ENCODE measurements at places on chromosomes 7 and 10.

DNA sequence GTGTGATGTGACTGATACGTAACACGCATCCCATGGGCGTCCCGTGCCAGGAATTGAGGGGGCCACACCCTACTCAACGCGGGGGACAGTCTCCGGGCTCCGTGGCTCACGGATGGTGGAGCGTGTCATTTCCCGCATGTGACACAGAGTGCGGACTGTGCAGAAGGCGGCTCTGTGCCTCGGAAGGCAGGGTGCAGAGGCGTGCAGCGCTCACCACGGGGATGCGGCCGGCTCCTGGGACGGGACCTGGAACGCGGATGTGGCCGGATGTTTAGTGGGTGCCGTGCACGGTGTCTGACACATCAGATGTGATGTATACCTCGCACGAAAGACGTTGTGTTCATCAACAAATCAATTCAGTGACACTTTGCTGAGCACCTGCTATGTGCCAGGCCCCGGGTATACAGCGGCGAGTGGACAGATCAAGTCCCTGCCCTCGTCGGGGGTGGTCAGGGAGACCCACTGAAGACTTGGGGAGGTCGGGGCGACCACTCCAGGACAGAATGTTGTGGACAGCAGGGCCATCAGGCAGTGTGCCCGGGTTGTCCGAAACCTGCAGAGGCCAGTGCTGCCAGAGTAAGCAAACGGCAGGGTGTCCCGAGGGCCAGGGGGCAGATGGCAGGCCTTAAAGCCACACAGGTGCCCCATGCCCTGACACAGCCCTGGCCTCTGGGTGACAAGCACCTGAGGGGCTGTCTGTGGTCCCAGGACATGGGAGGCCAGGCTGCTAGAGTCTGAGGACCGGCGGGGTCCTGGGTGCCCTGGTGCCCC, 38.1 kb downstream of the MICALL2 start:
- no peak for DNase-seq

DNA sequence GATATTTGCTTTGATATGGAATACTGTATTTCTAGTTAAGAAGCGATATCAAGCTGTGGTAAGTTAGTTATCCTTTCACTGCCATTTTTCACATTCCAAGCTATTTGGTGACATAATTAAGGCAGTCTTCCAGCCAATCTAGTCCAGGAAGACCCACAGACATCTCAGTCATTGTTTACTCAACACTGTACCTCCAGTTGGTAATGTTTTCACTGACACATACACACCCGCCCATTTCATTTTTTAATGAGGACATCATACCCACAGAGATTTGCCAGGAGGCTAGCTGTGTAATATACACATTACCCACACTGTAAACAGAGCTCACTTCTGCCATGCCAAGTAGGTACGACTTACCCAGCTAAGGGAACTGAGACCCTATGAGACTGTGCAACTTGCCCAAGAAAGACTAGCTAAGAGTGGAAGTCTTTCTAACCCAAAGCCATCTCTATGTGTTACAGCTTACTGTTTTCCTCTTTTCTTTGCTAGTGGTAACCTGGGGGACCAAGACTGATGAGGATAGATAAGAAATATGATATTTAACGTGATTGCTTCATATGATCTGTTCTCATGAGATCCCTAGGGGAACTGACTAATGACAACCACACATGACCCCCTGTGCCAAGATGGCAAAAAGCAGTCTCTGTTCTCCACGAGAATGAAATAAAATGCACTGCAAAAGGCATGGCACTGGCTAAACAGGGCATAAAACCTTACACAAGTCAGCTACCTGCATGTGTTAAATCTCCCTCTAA, 179.0 kb downstream of the DGKI start:
- DNase-seq, result no peak

DNA sequence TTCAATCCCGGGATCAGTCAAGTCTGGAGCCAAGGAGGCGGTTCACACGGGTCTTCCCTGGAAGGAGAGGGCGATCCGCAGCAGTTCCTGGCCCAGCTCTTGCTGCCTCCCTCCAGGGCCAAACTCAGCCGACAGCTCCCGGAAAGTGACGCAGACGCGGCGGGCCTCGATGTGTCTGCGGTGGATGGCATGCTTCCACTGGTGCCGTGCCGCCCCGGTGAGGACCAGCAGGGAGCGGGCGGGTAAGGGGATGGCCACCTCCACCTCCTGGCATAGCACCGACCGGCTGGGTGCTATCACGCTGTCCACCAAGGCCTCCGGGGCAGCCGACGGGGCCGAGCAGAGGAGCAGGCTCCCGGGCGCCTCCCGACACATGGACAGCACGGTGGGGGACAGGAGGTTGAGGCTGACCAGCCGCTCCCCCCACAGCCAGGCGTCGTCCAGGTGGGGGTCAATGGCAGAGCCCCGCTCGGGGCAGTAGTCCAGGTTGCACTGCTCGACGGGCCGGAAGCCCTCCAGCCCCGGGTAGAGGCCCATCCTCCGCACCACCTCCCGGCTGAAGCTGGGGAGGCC, 7.2 kb downstream of the ALKBH4 start:
- DNase-seq, result no peak

- DNase-seq, result no peak
These were observed 14.5 kb upstream of the ZNF282 start for GRCh38 chr7:149180722-149181449.

DNA sequence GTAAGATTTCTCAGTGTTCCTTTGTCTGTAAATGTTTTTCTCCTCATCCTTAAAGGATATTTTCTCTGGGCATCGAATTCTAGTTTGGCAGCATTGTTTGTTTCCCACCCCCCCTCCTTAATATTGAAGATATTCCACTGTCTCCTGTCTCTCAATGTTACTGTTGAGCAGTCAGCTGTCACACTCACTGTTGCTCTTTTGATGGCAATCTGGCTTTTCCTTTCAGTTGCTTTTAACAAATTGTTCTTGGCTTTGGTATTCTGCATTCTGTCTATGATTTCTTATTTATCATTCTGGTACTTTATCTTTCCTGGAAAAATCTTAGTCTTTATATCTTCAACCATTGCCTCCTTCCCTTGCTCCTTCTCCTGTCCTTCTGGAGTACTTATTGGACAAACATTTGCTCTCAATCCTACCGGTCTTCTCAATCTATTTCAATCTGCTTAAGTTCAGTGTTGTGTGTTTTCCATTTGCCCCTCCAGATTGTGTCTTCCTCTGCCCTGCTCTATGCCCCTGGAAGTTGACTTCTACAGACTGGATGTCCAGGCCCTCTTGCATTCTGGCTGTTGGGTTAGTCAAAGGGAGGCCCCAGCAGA, 9.3 kb upstream of the GTPBP4 start:
- no peak for DNase-seq

DNA sequence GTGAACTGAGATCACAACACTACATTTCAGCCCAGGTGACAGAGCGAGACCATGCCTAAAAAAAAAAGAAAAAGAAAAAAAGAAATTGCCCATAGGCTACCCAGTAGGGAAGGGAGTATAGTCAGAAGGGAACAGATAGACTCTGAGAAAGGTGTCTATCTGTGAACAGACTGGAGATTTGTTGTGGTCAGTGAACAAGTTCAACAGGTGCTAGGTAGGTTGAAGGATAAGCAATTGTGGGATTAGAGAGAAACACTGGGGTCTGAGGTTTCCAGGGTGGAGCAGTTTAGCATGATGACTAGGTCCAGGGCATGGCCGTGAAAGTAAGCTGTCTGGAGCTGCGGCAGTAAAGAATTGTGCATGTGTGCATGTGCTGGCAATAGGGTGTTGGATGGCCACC, 6.9 kb downstream of the LRGUK start:
- DNase-seq, result no peak

GRCh38 chr10:317271-317769, 182.1 kb downstream of the ZMYND11 start:
- DNase-seq, result no peak

DNA sequence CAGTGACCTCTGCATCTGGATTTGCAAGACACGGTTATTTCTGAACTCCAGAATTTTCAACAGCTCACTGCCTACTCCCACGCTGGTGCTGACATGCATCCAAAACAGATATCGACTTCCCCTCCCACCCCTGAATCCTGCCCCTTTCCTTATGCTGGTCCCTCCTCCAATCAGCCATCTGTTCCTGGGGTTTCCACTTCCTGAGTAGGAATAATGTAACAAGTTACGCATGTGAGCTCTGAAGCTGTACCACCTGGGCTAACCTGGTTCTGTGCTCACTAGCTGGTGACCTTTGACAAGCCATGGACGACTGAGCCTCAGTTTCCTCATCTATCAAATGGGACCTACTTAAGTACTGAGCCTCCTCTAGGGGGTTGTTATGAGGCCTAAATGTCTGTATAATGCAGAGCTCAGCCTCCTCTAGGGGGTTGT, 1.7 kb upstream of the NCAPG2 start:
- DNase-seq, result no peak

DNA sequence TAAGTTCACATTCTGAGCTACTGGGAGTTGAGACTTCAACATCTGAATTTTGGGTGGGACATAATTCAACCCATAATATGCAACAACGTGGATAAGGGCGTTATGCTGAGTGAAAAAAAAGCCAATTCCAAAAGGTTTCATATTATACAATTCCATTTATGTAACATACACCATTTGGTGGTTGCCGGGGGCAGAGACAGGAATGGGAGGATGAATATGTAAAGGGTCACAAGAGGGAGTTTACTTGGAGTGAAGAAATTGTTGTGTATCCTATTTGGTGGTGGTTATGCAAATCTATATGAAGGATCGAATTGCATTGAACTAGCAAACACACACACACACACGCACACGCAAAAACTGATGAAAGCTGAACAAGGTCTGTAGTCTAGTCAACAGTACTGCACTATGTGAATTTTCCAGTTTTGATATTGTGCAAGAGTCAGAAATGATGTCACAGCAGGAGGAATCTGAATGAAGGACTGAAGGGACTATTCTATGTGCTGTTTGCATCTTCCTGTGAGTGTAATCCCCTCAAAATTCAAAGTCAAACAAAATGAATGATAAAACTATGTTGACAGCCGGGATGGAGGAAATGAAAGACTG, 249.2 kb upstream of the HABP2 start:
- no peak for DNase-seq

DNA sequence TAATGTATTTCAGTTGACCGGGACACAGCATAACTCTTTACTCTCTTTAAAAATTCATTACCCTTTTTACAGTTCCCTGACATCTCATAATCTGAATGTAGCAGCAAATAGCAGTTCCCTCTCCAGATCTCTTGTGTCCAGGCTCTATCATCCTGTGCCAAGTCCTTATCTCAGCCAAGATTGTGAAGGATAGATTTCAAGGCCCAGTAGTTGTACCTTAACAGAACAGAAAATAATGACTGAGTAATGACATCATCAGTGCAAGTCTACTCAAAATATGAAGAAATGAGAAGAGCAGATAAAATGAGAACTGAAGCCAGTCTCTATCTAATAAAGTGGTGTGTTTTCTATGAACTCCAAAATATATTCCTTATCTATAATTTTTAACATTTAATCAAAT, 92.6 kb downstream of the TFEC start:
- DNase-seq, result no peak

GRCh38 chr7:69683002-69683401, 84.7 kb downstream of the AUTS2 start:
- peak; percentile 49 for DNase-seq

DNA sequence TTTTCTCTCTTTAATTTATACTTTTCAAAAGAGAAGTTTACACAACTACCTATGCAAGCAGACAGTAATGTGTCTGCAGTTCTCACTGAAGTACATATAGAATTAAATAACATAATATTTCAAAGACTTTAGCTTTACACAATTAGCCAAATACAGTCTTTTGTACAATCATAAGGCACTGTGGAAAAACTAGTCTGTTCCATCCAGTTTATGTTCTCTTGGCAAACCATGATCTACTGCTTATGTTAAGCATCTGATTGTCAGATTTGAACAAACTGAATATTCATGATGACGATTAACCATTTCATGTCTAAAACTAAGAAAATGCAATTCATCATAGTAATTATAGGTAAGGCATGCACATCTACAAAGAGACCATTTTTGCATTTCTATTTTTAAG, 842 bp downstream of the SEMA3A start:
- DNase-seq, result no peak

DNA sequence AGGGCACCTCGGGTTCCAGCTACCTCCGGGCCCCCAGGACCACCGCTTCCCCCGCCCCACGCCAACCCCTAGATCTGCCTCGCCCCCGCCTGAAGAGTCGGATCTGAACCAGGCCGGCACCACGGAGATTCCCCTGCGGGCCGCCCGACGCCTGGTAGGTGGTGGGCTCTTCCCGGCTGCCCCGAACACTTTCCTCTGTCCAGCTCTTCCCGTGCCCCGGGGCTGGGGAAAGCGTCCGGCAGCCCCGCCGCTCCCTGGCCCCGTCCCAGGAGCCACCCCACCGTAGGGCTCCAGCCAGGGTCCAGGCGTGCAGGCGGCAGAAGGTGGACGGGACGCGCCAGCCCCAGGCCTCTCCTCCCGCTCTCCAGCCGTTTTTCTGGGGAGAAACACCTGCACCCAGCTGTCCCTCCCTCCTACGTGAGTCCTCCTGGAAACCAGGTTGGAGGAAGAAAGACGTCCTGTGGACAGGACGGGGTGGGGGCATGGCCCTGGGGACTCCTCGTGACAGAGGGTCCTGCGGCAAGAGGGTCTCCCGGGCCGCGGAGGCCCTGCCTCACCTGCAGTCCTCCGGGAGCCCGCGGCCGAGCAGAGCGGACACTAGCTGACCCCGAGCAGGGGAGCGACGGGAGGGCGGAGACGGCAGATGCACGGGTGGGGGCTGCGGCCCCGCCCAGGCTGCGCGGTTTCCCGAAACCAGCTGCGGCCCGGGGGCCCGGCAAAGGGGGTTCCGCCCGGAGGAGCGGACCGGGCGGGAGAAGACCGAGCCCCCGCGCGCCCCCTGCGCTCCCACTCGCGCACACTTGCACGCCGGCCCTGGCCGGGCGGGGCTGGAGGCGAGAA, at the start of gene TMEM176B:
TSS of gene TMEM176B (minus strand) at position 624 of the 840 bp plus-strand sequence. CDS start 3,795 bp downstream, outside the sequence.
- no peak for DNase-seq

GRCh38 chr10:62492012-62492869, 118.1 kb downstream of the ZNF365 start:
- no peak for DNase-seq

DNA sequence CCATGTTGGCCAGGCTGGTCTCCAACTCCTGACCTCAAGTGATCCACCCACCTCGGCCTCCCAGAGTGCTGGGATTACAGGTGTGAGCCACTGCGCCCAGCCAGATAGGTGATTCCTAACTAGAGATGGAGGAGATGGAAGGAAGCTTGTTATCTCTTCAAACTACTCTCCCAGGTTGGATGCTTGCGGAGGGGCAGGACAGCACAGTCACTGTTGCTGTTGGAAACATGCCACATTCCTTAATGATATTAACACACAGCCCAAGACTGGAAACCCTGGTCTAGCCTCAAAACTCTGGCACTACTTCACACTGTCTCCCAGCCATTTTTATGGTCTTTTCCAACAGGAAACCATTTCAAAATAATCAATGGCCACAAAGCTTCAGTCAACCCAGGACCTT, 468.8 kb upstream of the NRP1 start:
- no peak for DNase-seq

All from NCI-H2081 treated with DMSO at 0.1 percent for 48 hours (cell line).